Body of pancreas (tissue), 4 donors: ENCODE measurements at places on chromosomes 1 and 21. TPM values are rescaled to one million over a fixed set of nuclear protein-coding genes. Genes with fewer than 3 reads are reported as not detected.

RNU1-1 gene
- total RNA-seq, result 15,479 TPM

S100A7A gene
- not detected for total RNA-seq

TNFRSF9 gene
- total RNA-seq, result not detected

INAVA gene
- total RNA-seq, result 22.1 TPM

FCGR3A gene
- total RNA-seq, result 5.2 TPM

PDXK gene
- total RNA-seq, result 33.7 TPM

CENPL gene
- 1.0 TPM for total RNA-seq

RXRG gene
- not detected for total RNA-seq

C4BPA gene
- 23.1 TPM for total RNA-seq

KCNJ9 gene
- total RNA-seq, result not detected

AHCTF1 gene
- 18.7 TPM for total RNA-seq

TRIM67 gene
- under 0.01 TPM for total RNA-seq

S100A1 gene
- 7.3 TPM for total RNA-seq

HTR6 gene
- total RNA-seq, result not detected

PTCH2 gene
- total RNA-seq, result 0.99 TPM

C1orf232 gene
- total RNA-seq, result not detected

S100A13 gene
- total RNA-seq, result 88.7 TPM

IL24 gene
- not detected for total RNA-seq
